ENCODE measurements at places on chromosomes 16 and 17.
A peak's percentile ranks its signal among the peaks of the same experiment; 100 is the strongest.

DNA sequence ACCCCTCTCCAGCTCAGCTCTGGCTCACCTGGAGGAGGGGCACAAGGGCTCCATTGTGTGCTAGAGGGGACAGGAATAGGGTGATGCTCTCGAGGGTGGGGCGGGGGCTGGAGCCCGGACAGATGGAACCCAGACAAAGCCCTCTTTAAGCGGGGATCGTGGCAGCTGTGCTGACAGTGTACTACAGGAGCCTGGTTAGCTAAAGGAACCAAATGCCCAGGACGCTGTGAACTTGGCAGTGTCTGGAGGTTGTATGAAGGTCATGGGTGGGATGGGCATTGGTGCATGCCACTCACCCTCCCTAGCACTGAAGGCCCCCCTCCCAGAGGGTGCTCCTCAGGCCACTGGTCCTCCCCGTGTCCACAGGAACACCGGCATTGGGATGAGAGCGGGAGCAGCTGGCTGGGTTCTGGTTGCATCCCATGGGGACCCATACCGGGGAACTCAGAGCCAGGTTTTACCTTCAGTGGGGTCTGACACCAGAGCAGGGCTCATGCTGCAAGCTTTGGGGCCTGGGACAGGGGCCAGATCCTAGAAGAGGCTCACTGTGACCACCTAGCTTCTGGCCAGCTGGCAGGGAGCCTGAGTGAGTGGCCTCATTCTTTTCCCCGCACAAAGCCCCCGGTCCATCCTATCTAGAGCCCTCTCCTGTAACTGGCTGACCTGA, 11.9 kb downstream of the KIF19 start:
- no peak for DNase-seq

DNA sequence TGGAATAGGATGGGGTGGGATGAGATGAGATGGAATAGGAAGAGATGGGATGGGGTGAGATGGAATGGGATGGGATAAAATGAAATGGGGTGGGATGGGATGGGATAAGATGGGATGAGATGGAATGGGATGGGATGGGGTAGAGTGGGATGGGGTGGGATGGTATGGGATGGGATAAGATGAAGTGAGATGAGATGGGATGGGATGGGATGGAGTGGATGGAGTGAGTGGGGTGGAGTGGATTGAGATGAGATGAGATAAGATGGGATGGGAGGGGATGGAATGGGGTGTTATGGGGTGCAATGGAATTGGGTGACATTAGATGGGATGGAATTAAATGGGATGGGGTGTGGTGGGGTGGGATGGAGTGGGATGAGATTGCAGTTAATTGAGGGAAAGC, 279.2 kb upstream of the CDH5 start:
- no peak for DNase-seq

GRCh38 chr16:85587762-85588556, 25.2 kb upstream of the GSE1 start:
- no peak for DNase-seq

DNA sequence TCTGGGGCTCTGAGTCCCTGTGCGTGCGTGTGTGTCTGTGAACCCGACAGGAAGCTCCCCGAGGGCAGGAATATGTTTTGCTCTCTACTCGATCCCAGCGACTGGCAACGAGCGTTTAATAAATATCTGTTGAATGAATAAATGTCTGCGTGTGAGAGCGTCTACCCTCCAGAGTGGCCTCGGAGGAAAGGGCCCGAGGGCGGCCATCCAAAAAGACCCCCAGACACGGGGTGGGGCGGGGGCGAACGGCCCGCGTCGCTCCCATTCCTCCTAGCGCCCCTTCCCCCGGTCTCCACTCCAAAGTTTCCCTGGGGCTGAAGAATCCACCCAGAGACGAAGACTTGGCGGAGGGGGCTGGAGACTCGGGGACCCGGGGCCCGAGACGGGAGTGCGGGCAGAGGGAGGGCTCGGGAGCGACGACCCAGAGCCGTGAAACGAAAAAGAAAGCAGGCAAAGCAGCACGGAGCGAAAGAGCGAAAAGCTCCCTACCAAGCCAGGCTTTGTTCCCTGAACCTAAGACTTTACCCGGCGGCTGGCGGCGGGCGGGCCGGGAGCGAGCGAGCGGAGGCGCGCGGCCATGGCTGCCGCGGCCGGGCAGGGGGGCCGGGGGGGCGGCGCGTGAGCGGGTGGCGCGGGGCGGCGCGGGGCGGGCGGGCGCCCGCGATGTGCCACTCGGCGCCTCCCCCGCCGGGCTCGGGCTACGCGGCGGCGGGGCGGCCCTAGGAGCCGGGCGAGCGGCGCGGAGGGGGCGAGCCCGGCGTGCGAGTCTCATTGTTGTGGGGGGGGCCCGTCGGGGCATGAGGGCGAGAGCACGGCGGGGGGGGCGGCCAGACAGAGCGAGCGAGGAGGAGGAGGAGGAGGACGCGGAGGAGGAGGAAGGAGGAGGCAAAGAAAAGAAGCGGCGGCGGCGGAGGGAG, at the start of gene MLLT6:
Gene MLLT6 (plus strand): TSS at position 668 of the 917 bp plus-strand sequence. CDS start 360 bp downstream, outside the sequence.
- peak; percentile 68 for DNase-seq

- no peak for DNase-seq
Observed at GRCh38 chr16:30069611-30070462, 4.3 kb downstream of the ALDOA start.

DNA sequence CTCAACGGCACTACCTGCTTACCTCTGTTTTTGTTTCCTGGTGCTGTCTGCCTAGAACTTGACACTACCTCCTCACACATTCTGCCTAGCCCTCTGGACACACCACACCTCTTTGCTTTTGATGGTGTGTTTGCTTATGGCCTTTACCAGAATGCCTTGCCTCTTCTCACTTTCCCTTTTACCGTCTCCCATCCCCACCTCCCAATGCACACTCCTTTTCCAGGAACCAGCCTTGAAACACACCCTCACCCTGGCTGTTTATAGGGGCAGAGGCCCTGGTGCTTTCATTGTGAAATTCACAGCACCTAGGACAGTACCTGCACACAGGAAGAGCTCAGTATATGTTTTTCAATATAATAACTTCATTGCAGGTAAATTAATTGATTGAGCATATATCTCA, 56.2 kb downstream of the MAP2K6 start:
- DNase-seq, result no peak

DNA sequence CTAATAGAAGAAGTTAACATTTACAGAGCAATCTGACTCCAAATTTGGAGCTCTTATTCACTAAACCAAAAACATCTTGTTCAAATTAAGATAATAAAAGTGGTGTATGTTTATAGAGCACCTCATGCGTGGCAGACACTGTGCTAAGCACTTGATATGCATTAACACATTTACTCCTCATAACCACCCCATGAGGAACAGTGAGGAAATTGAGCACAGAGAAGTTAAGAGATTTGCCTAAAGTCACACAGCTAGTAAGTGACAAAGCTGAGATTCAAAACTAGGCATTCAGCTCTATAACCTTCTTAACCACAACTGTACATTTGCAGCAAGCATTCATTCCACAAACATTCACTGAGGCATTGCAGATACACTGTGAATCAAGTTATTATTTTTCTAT, 94.0 kb downstream of the VAT1L start:
- DNase-seq, result no peak

- DNase-seq, result no peak
Observed at GRCh38 chr17:30334421-30334820, 564 bp upstream of the TMIGD1 start.

DNA sequence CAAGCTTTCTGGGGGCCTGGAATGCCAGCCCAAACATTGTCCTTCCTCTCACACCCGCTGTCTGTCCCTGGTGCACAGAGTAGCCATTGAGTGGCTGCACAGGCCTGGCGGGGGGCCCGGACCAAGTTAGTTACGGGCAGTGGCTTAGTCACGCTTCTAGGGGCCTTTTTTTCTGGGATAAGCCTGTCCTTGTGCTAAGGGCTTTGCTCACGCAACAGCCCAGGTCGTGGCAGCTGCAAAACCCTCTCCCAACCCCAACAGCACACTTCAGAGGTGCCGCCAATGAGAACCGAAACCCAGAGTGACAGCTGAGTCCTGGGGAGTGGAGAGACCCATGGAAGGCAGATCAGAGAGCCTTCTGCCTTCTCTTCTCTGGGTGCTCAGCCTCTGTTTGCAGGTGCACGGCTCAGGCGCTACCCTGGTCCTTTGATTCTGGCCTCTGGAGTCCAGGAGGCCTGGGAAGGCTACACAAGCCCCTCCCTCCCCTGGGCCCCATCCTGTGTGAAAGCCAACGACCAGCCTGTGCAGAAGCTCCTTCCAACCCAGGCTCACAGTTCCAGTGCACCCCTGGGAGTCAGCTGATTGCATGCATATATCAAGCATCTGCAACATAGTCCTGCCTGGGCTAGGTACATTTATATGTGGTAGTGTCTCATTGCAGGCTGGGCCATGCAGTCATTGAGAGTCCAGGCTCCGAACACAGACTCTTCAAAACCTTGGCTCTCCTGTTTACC, 9.1 kb downstream of the WSCD1 start:
- no peak for DNase-seq

GRCh38 chr17:61415374-61416210, 15.9 kb downstream of the TBX2 start:
- DNase-seq, result no peak

- no peak for DNase-seq
Observed at GRCh38 chr16:21120976-21121520, 29.6 kb downstream of the DNAH3 start.

- DNase-seq, result no peak
Observed at GRCh38 chr16:23516366-23517137, 6.3 kb upstream of the GGA2 start.

GRCh38 chr17:19287651-19288050, 50.5 kb downstream of the EPN2 start:
- no peak for DNase-seq

- peak; percentile 15 for DNase-seq
Observed at GRCh38 chr17:6279659-6280058, 155.3 kb downstream of the AIPL1 start.

GRCh38 chr17:73635101-73635817, 9.0 kb downstream of the SDK2 start:
- no peak for DNase-seq

- DNase-seq, result no peak
Observed at GRCh38 chr16:1218930-1219611, 6.0 kb downstream of the TPSG1 start.

- DNase-seq, result no peak
Observed at GRCh38 chr16:52552643-52553042, 5.7 kb upstream of the TOX3 start.

- peak; percentile 32 for DNase-seq
Observed at GRCh38 chr17:51298508-51299371, 38.4 kb downstream of the UTP18 start.

GRCh38 chr17:74680213-74680612, 32.5 kb downstream of the CD300LF start:
- no peak for DNase-seq

DNA sequence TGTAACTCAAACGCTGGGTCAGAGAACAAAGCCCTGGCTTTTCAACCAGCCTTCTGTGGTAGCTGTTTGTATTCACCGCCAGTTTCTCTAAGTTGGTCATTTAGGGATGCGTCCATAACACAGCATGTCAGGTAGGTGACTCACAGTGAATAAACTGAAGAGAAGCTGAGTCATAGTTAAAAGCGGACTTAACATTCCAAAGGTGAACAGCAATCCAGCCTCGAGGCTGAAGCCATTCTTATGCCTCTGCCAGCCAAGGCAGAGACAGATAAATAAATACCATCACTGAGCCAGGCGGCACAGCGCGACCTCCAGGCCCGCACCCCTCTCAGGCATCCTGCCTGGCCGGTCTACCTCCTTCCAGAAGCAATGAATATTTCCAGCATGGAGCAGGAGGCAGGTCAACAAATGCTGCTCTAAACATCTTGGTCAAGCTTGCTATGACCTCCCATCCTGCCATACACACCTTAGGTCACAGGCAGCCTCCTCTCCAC, 12.4 kb upstream of the CACNG4 start:
- DNase-seq, result peak; percentile 98

DNA sequence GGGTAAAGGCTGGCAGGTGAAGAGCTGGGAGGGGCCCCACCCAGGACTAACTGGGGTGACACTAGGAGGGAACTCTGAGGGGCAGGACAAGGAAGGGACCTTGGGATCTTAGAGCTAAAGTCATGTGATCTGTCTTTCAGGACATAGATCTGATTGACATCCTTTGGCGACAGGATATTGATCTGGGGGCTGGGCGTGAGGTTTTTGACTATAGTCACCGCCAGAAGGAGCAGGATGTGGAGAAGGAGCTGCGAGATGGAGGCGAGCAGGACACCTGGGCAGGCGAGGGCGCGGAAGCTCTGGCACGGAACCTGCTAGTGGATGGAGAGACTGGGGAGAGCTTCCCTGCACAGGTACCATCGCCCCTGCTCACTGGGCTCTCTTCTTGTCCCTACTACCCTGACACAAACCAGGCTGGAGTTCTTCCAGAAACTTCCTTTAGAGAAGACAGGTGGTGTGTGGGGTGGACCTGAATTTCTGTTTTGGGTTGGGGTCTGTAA, 8.1 kb downstream of the NFE2L1 start:
- DNase-seq, result no peak

DNA sequence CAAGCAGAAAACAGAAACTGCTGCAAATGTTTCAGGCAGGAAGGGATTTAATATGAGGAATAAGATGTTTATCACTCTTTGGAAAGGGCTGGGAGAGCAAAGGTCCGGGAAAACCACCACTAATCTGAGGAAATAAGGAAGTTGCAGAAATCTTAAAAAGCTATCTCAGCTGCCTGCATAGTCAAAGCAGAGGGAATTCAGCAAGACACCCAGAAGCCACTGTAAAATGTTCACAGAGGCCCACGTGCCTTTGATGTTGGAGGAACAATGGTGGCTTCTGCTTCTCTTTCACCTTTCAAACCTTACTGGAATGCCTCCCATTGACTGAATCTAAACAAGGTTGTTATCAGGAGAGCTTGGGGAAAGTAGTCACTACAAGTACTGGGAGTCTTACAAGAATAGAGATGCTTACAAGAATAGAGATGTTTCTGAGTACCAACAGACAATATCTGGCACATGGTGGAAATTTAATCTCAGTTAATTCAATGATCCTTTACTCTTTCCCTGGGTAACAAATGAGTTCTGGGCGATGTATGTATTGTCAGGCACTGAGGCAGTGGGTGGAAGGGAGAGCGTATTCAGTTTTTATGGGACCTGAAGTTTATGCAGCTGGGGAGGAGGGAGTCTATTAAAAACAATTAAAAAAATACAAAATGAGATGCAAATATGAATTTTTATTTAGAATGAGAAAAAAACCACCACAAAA, 56.1 kb upstream of the MED13 start:
- no peak for DNase-seq

GRCh38 chr17:49456183-49456965, 38.7 kb upstream of the NGFR start:
- DNase-seq, result peak; percentile 90

Measured in A172 (cell line).